RKO (cell line): ENCODE measurements at places on chromosomes 6 and 20.

- DNase-seq: no peak
Measured at GRCh38 chr6:135527116-135527959, 29.8 kb upstream of the AHI1 start.

- no peak for DNase-seq
Measured at GRCh38 chr6:7006515-7007191, 101.1 kb upstream of the RREB1 start.

DNA sequence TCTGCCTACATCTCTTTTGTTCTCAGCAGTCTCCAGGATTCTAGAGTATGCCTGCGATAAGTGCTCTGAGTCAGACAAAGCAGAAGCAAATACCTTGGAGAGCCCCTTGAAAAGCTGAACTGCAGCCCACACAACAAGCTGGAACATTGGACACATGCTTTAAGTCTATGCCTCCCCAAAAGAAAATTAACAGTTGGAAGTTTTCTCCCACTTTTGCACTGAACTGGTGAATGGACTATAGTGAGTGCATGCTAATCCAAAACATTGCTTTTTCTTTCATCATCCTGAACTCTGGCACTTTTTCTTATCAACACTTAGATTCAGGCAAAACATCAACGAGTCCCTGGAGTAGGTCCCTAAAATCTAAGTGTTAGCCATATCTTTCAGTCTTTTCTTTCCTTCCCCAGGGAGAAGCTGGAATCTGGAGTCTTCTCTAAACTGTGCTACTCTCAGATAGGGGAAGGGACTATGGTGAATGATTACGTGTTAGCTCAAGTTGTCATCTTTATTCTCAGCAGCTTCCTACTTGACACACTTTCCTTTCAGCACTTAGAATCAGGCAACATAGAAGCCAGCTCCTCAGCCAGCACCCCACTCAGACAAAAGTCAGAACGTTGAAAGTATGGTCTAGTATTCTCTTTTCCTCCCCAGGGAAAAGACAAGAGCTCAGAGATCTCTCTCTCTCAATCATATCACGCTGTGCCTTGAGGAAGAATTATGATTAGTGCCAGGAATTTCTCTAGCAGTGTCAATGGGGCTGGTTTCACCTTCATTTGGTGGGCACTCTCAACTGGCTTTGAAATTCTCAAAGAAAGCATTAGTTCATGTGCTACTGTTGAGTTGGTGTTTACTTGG, 811.0 kb upstream of the GJE1 start:
- no peak for DNase-seq

DNA sequence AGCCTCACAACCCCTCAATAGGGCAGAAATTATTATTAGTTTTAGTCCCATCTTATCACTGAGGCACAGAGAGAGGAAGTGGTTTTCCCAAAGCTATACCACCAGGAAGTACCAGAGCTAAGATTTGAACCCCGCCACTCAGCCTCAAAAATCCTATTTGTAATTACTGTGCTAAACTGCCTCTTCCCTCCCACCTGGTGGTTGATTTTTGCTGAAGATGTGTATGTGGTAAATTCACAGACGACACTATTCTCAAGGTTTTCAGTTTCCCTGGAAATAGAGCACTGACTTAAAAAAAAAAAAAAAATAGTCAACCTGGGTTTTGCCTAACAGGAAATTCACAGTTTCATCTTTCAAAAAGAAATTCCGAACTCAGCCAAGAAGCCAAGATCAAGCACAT, 57.9 kb downstream of the TSHZ2 start:
- no peak for DNase-seq

GRCh38 chr20:23417861-23418260, 3.4 kb downstream of the NAPB start:
- DNase-seq: no peak

- no peak for DNase-seq
Measured at GRCh38 chr6:163602851-163603250, 188.3 kb downstream of the QKI start.

DNA sequence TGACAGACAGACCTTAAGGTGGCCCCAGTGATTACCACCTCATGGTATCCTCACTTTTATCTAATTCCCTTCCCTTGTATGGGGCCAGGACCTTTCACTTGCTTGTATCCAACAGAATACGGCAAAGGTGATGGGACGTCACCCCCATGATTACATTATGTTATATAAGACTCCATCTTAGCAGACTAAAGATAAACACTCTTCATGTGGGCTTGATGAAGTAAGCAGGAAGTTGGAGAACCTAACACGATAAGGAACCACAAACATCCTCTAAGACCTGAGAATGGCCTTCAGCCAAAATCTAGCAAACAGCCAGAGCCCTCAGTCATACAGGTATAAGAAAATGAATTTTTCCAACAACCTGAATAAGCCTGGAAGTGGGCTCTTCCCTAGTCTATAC, 8.0 kb downstream of the SLC17A3 start:
- DNase-seq: no peak

- DNase-seq: no peak
Measured at GRCh38 chr6:100246206-100246605, 218.5 kb downstream of the SIM1 start.

- DNase-seq: no peak
Measured at GRCh38 chr20:34049897-34050695, 56.4 kb downstream of the RALY start.

GRCh38 chr6:159357211-159357915, 188.2 kb downstream of the FNDC1 start:
- no peak for DNase-seq

DNA sequence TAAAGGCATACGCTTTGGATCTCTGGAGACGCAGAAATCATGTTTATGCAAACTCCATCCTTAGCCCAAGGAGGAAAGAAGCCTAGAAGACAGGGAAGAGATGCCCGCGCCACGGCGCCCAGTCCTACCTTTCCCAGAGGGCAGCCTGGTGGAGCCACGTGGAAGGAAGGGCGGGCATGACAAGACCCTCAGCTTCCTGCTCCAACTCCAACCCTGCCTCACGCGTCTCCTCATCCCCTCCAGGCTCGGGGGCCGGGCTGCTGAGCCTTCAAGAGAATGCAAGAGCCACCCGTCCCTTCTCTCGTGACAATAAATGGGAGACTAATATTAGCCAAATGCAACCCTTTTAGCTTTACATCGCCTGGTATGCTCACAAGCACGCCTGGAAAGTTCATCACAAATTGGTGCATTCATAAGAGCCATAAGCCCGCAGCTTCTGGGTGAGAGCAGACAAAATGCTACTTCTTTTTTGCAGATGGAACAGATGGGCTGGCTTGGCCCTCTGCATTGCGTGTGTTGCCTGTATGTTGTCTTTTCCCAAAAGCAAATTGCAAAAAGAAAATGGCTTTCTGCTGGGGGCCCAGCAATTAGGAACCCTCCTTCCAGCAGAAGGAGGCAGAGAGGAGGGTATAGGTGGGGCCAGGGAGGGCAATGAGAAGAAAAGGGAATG, 8.2 kb upstream of the NTSR1 start:
- DNase-seq: no peak

- no peak for DNase-seq
Measured at GRCh38 chr6:45094831-45095230, 233.3 kb upstream of the RUNX2 start.

- DNase-seq: no peak
Measured at GRCh38 chr6:126010040-126010439, 23.7 kb downstream of the TRMT11 start.

GRCh38 chr6:145025488-145025887, 709.8 kb downstream of the EPM2A start:
- DNase-seq: no peak

- DNase-seq: no peak
Measured at GRCh38 chr6:124753562-124754105, 208.6 kb upstream of the RNF217 start.

DNA sequence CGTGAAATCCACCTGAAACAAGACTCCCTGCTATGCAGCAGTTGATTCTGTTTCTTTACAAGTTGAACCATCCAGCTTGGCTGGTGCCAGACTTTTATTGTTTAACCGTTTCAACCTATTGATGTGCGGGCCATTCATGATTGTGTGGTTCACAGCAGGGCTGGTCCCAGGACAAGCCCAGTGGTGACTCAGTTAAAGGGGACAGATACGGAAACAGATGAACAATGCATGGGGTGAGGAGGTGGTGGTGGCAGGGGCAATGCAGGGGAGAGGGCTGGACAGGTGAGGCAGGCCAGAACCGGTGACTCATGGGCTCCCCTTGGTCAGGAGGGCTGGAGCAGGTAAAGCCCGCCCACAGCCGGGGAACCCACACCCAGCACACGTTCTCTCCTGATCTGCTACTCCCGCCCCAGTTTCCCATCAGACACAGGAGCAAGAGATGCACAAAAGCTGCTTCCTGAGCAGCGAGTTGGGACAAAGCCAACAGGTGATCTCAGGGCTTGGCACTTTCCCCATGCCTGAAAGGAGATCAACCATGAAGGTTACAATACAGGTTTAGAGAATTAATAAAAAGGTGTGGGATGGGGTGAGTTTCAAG, 232.2 kb downstream of the LY86 start:
- no peak for DNase-seq
